Posterior vena cava (tissue), 2 donors: ENCODE measurements at places on chromosomes 7 and 10.

GRCh38 chr10:74826142-74827044, at the start of gene KAT6B:
Gene KAT6B, plus strand, starts transcription at chr10:74826600. Its CDS starts 16,258 bp downstream, at chr10:74842858.
- DNase-seq, result peak; percentile 100

DNA sequence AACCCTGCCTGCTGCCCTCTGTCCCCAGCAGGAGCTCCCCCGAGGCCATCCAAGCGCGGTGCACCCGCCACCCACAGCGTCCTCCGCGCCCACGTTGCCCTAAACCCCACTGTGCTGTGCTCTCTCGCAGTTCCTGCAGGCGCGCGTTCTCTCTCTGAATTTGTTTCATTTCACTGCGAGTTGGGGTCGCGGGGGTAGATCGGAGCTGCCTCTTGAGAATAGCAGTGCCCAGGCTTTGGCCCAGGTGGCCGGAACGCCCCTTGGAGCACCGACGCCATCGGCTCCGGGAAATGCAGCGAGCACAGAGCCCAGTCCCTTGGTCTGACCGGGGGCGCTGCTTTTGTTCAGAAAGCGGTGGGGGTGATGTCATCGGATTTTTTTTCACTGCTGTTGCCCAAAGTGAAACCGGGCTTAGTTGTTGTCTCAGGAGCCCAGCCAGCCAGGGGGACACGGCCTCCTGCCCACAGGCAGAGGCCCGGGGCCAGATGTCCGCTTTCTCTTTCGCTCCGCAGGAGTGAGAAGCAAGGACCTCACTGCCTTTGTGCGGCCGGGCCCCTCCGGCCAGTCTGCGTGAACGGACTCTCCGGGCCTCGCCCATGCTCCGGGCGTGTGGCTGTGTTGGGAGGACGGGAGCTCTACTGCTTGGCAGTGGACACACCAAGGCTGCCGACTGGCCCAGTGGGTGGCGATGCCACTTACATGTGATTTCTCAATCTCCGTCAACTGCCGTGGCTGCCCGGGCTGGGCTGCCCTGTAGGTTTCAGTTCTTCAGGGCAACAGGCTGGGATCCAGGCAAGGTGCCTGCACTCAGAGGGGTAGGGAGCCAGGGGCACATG, 43.1 kb downstream of the FOXK1 start:
- DNase-seq, result peak; percentile 95

GRCh38 chr10:62582804-62583208, 208.6 kb downstream of the ZNF365 start:
- peak; percentile 95 for DNase-seq

DNA sequence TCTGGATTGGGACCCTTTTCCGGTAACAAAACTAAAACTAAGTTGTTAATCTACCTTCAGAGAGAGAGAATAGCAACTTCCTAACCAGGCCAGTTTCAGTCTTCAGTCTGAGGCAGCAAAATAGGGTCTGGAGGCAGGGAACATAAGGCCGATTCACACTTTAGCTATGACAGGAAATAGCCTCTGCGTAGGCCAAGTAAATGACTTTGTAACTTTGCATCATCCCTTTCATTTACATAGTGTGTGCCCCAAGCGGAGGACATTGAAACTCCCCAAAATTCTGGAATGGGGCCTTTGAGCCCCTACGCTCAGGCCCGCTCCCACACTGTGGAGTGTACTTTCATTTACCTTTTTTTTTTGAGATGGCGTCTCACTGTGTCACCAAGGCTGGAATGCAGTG, 1.7 kb upstream of the UPP1 start:
- no peak for DNase-seq

GRCh38 chr7:128425850-128426249, 16.1 kb upstream of the IMPDH1 start:
- no peak for DNase-seq

- no peak for DNase-seq
These were observed 45.2 kb downstream of the VPS41 start for GRCh38 chr7:38863601-38864291.

- peak; percentile 75 for DNase-seq
These were observed 164.3 kb downstream of the NRF1 start for GRCh38 chr7:129775695-129776361.

- no peak for DNase-seq
These were observed 548.0 kb upstream of the SEMA3D start for GRCh38 chr7:85734823-85735222.

DNA sequence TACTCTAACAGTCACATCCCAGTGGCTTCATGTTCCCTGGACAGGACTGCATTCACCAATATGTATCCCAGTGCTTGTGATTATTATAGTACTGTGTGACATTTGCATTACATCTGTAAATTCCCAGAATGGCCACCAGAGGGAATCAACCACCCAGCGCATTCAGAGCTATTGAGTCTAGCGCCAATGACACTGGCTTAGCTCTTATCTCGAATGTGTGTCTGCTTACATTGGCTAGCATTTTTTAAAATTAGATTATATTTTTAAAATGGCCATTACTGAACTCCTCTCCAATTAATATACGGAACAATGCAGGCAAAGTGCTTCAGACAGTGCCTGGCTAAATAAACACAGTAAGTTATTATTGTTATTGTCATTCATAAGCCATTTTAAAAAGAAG, 36.3 kb downstream of the TRIL start:
- DNase-seq, result no peak

GRCh38 chr7:27185013-27185853, at the start of gene HOXA11:
Gene HOXA11, minus strand, starts transcription at chr7:27185232. Its CDS starts 88 bp downstream, at chr7:27185144.
- DNase-seq, result peak; percentile 76

DNA sequence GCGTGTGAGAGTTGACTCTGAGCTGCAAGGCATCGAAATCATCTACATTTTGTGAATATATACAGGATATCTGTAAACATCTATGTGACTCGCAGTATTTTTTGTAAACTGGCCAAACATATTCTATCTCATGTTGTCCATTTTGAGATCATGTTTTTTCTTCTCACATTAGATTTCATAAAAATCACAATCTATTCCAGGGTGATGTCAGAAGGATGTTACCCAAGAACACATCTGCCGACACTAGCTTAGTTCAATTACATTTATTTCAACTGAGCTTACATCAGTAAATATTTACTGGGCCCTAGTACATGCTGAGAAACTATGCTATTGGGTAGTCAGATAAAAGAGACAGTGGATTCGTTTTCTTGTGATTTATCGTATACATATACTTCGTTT, 2.5 kb upstream of the BUB3 start:
- DNase-seq, result no peak
